ENCODE measurements at places on chromosomes 4 and X. TPM values are rescaled to one million over a fixed set of nuclear protein-coding genes. Genes with fewer than 3 reads are reported as not detected.

AVPR2 gene
- total RNA-seq: not detected

CXCL3 gene
- total RNA-seq: 5.2 TPM

KLHL34 gene
- total RNA-seq: not detected

BEX2 gene
- total RNA-seq: 57.5 TPM

CLTRN gene
- total RNA-seq: 0.99 TPM

FAT4 gene
- 5.0 TPM for total RNA-seq

DNA sequence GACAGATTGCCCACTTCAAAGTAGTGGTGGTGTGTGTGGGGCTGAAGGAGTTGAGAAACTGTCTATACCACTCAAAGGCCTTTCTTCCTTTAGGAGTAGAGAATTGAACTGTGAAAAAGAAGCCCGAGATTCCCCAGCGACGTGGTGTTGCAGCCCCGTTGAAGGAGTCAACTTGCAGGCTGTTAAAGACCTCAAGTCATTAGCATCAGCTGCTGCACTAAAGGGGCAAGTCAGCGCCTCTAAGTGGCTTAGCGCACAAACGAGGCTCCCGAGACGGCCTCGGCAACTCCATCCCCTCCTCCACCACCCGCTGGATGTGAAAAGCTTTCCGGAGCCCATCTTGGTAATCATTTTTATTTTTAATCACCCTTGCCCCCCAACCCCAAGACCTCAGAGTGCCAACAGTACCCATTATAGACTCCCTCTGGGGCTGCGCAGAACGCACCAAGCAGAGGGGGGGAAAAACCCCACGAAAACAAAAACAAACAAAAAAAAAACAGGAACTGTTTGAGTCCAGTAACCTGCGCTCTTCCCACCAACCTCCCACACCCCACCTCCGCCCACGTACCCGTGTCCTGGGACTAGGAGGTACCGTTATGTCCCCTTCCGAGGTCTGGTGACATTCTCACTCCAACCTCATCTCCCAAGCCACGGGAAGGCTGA lies 913 bp upstream of the PRDM8 start:
- no peak for DNase-seq
- H3K27ac ChIP-seq: no peak overlapping the region
- H3K27me3 ChIP-seq: peaks cover 100% of the 10 kb centered on the region
- H3K4me1 ChIP-seq: peaks cover 9% of the 10 kb centered on the region

DNA sequence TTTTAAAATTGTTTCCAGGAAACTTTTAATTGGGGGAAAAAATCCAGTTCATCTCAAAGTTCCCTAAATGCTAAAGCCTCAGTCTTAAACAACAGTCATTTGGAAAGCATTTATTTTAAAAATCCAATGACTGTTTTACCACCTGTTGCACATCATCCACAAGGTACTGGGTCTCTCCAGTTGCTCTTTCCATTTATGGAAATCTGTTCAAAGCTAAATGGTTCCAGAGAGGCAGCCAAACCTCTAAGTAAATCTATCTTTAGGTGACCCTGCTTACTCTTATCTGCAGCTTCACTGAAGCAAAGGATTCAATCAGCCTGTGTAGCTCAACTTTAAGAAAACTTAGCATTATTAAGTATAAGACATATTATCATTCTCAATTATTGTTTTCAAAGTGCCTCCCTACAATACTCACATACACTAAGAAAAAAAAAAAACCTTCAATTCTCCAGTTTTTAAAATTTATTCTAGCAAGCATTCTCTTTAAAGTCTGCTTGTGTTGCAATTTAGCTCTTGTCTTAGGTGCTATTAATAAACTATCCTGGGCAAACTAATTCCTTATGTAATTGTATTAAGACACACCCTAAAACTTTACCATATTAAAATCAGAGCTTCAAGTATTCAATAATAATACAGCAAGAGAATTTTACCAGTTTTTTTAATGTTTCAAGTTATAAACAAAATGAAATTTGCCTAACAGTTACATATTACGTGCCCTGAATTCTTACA lies 60.6 kb downstream of the NOCT start:
- no peaks in the 10 kb centered on the region for H3K27me3 ChIP-seq
- no peaks in the 10 kb centered on the region for H3K36me3 ChIP-seq
- peaks cover 3% of the 10 kb centered on the region for H3K4me1 ChIP-seq
- no peak overlapping the region for H3K4me3 ChIP-seq

DNA sequence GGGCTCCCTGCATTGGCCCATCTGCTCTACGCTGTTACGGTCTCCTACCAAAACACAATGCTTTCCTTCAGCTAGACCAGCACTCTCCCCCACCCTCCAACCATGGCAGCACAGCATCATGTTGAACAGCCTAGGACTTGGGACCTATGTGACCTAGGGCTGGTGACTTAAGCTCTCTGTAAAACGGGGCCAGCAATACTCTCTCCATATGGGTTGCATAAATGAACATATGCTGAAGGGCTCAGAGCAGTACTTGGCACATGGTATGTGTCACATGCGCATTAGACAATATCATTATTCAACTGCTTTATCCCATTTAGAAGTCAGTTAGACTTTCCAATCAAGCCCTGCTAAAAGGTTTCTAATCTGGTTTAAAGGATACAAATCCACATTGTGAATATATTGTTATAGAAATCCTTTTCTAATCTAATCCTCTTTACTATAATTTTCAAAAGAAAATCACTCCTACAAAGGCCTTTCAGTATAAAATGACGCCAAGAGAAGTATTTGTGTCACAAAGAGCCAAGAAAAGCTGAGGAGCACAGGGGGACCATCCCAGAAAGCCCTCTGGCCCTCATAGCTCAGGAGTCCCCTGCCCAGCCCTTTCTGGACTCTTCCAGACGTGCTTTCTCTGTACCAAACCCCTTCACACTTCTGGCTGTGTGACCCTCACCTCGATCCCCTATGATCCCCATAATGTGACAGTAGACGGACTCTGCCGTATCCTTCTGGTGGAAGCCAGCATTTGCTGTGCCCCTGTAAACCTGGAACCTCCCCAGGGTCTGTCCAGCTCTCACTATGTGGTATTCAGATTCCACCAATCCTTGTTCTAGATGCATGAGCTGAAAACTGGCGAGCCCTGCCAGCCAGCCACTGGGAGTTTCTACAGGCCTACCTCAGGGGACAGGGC lies 42.3 kb downstream of the NSG1 start:
- peaks cover 22% of the 10 kb centered on the region for H3K4me1 ChIP-seq
- no peaks in the 10 kb centered on the region for H3K36me3 ChIP-seq
- H3K4me3 ChIP-seq: no peak overlapping the region
- H3K27ac ChIP-seq: no peak overlapping the region

GRCh38 chr4:189147005-189147929 lies 793.4 kb upstream of the FRG1 start:
- H3K36me3 ChIP-seq: no peaks in the 10 kb centered on the region
- H3K4me1 ChIP-seq: no peaks in the 10 kb centered on the region
- no peak overlapping the region for H3K27ac ChIP-seq
- no peak overlapping the region for H3K4me3 ChIP-seq

GRCh38 chr4:52711272-52711671 lies 40.0 kb downstream of the ERVMER34-1 start:
- no peak overlapping the region for H3K4me3 ChIP-seq
- peaks cover 14% of the 10 kb centered on the region for H3K4me1 ChIP-seq
- H3K27ac ChIP-seq: no peak overlapping the region
- no peak for DNase-seq
- no peaks in the 10 kb centered on the region for H3K27me3 ChIP-seq
- H3K36me3 ChIP-seq: peaks cover 34% of the 10 kb centered on the region

DNA sequence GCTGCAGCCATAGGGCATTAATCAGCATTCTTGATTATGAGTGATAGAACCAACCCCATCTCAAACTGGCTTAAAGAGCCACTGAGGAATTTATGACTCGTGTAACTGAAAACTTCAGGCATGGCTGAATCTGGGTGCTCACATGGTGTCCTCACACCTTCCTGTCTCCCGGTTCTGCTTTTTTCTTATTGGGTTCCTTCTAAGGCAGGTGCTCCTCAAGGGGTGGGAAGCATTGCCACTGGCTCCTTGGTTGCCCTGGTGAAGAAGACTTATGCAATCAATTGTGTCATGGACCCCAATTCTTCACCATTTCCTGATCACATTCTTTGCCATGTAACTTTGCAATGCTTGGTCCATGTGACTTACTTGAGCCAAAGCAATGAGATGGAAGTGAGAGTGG lies 4.3 kb upstream of the ZCCHC4 start:
- H3K4me3 ChIP-seq: no peak overlapping the region
- H3K4me1 ChIP-seq: no peaks in the 10 kb centered on the region
- no peaks in the 10 kb centered on the region for H3K36me3 ChIP-seq
- H3K27ac ChIP-seq: no peak overlapping the region
- DNase-seq: no peak

DNA sequence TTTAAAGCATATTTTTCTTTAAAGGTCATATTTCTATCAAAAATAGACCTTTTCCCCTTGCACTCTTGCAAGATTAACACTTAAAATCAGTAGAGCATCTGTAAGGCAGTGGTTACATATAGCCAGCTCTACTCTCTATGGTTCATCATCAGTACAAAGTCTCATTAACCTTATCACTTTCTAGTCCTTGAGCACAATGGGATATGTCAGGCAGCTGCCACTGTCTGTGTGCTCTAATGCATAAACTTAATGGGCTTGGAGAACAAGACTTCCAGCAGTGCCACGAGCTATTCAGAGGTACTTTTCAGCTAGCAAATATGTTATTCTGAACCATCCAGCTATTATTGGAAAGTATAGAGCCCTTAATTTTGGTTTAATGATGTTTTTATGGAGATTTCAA lies 393.7 kb downstream of the GASK1B start:
- no peaks in the 10 kb centered on the region for H3K4me1 ChIP-seq
- no peak overlapping the region for H3K27ac ChIP-seq
- H3K4me3 ChIP-seq: no peak overlapping the region

GRCh38 chr4:40536032-40536431 lies 93.6 kb downstream of the RBM47 start:
- H3K27ac ChIP-seq: no peak overlapping the region
- H3K36me3 ChIP-seq: no peaks in the 10 kb centered on the region
- H3K4me1 ChIP-seq: no peaks in the 10 kb centered on the region
- no peak for DNase-seq

GRCh38 chr4:81366779-81367178 lies 104.9 kb downstream of the RASGEF1B start:
- H3K4me3 ChIP-seq: no peak overlapping the region
- H3K27me3 ChIP-seq: no peaks in the 10 kb centered on the region
- DNase-seq: no peak
- no peaks in the 10 kb centered on the region for H3K36me3 ChIP-seq

DNA sequence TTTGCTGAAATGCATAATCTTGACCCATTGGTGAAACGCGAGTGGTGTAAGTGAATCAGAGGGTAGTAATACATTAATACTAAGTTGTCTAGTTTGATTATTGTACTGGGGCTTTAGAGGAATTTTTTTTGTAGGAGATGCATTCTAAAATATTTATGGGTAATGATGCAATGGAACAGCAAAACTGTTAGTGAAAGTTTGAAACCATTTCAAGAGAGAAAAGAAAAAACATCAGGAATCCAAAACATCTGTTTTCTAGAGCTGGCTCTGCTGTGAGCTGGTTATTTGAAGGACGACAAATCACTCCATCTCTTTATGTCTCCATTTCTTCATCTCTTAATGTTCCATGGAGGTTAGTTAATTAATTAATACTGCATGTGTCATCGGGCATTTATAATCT lies 351.9 kb upstream of the FAT1 start:
- H3K27me3 ChIP-seq: no peaks in the 10 kb centered on the region
- no peak for DNase-seq
- no peaks in the 10 kb centered on the region for H3K36me3 ChIP-seq

GRCh38 chr4:16626945-16627344 lies 271.5 kb downstream of the LDB2 start:
- no peaks in the 10 kb centered on the region for H3K27me3 ChIP-seq
- H3K27ac ChIP-seq: no peak overlapping the region
- no peak for DNase-seq
- no peak overlapping the region for H3K4me3 ChIP-seq
- H3K36me3 ChIP-seq: no peaks in the 10 kb centered on the region

GRCh38 chrX:131057706-131058105 lies 440 bp upstream of the ARHGAP36 start:
- DNase-seq: no peak
- no peak overlapping the region for H3K27ac ChIP-seq
- no peaks in the 10 kb centered on the region for H3K4me1 ChIP-seq

DNA sequence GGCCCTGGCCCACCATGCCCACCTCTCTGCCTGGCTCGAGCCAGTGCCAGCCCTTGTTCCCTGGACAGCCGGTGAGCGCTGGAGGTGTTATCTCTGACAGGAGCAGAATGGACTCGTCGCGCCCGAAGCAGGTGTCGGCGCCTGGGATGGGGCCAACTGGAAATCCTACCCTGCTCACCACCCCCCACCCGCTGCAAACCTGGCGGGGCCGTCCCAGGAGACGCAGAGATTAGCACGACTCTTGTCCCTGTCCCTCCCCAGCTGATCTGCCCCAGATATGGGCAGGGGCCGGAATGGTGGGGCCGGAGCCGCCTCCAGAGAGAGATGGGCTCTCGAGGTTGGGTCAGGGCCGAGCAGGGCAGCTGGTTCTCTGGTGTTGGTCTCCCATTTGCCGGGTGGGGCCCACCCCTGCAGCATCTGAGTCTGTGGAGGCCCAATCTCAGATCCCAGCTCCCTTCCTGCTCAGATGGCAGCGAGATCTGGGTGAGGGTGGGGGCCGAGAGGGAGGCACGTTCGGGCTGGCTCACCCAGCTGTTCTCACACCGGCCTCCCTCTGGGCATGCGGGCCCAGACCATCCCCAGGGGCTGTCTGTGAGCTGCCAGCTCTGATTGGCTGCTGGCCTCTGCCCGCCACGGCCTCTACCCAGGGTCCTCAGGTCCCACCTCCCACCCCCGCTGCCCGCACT lies 20.1 kb upstream of the FGFR3 start:
- H3K27me3 ChIP-seq: no peaks in the 10 kb centered on the region
- no peaks in the 10 kb centered on the region for H3K36me3 ChIP-seq
- DNase-seq: no peak
- H3K4me1 ChIP-seq: peaks cover 27% of the 10 kb centered on the region
- H3K27ac ChIP-seq: no peak overlapping the region

- H3K36me3 ChIP-seq: no peaks in the 10 kb centered on the region
- peaks cover 14% of the 10 kb centered on the region for H3K27me3 ChIP-seq
- no peak overlapping the region for H3K4me3 ChIP-seq
These were observed 3.9 kb downstream of the SHISA3 start for GRCh38 chr4:42401171-42401570.

DNA sequence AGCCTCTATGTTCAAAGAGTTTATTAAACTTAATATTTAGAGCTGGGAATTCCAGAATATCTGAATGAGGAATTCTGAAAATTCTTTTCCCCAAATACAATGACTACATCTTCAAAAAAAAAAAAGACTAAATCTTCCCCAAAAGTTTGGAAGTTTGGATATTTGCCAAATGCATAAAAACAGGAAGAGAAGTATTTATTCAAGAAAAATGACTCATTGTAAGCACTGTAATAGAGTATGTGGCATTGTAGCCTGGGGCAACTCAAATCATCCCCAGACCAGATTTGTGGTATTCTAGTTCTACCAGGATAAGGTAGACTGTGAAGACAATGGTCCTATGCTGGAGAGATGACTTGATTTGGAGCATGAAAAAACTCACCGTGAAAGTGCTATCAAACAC lies 78.5 kb upstream of the PDHA2 start:
- no peak overlapping the region for H3K4me3 ChIP-seq
- H3K27ac ChIP-seq: no peak overlapping the region
- no peaks in the 10 kb centered on the region for H3K36me3 ChIP-seq
- no peak for DNase-seq

All from H1 (cell line).